ENCODE measurements at places on chromosomes 7 and 10.

DNA sequence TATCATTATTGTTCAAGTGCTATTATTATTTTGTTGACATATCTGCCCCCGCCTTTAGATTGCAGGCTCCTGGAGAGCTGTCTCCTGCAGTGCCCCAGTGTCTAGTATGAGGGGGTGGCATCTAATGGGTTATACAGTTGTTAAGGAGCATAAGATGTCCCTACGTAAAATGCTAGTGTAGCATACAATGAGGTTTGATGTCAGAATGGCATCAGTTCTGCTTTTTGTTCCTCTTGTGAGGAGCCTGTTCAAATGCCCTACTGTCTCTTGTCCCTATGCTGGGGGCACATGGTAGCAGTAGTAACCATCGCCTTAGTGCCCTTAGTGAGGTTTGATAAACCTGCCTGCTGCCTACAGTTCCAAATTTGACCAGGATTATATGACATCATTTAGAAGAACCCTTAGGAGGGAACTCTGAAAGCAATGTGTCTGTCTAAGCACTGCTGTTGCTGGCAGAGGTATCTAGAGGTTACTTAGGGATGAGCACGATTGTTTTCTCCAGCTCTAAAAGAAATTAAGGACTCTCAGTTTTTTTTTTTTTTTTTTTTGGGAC is 9.7 kb downstream of the CREM start:
- no peak for DNase-seq

DNA sequence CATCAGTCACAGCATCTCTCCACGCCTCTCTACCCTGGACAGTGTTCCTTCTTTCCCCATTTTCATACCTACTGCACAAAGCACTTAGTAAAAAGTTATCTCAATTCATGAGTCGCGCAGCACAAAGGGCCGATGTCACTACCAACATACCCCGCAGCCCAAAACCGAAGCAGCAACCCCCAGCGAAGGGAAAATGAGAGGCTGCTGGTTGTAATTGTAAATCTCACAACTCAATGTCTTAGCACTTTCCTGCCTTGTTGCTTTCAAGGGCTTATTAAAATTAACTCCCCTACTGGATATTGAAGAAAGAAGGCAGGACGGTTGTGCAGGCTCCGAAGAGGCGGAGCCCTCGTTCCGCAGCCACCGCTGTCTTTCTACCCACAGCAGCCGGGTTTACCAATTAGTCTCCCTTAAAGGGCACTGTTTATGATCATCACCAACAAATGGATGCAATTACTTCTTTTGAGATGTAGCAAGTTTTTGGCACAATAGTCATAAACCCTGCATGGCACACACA is 6.5 kb downstream of the DIP2C start:
- no peak for DNase-seq

DNA sequence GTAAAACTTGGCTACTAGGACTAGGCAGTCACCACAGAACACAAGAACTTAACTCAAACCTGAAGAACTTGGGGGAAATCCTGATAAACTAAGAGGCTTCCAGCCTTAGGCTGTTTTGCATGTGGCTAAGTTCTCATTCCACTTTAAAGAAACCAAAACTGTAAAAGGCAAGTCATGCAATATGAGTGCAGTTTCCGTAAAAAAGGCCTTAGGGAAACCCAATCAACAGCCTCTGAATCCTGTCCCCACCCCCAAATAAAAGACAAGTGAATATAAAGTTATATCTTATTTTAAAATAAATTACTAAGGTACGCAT is 95.1 kb downstream of the USP6NL start:
- DNase-seq, result no peak

DNA sequence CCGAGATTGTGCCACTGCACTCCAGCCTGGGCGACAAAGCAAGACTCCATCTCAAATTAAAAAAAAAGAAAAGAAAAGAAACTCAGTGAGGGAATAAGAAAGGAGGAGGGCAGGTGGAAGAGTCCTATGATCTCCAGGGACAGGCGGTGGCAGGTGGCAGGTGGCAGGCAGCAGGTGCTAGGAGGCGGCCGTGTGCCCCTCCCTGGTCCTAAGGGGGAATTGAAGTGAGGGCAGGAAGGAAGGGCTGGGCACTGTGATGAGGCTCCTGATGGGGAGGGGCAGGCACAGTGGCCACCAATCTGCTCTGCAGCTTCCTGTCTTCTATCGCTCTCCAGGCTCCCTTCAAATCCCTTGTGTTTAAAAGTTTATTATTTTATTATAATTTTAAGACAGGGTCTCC is 41.2 kb upstream of the UBE3C start:
- DNase-seq, result no peak

DNA sequence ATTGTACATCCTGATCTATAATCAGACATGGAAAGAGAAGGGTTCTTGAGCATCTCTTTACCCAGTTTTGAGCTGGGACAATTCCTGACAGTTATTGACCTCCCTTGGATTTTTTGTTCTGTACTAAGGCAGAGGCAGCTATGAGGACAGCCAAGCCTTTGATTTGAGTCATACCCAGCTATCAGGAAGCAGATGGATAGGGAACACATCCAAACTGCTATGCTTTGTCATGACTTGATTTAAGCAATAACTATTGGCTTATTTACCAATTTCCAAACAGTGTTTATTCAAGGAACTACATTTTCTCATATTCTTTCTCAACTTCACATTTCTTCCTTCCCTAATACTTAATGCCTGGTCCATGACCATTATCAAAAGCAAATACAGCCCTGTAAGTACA is 396.4 kb upstream of the STEAP1 start:
- DNase-seq, result no peak

DNA sequence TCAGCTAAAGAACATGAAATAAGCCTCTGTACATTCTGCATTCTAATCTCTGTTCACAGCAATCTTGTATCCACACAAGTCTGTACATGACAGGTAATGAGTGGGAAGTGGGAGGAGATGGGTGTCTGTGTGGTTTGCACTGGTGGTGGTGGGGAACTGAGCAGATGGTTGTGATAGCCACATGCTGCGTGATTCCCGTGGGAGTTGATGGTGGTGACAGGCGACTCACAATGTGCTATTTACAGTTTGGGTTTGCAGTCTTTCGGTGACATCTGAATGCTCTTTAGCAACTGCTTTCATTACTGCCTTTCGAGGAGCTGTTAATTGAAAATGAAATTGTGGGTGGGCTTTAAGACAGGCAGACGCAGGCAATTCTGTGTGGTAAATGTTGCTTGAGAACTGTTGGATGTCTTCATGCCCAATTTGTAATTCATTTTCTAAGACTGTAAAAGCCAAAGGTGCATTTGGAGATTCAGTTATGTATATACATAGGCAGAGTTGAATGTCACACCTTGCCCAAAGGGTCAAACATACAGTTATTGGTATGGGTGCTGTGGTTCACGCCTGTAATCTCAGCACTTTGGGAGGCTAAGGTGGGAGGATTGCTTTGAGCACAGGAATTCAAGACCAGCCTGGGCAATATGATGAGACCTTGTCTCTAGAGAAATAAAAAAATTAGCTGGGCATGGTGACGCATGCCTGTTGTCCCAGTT is 308.2 kb downstream of the AUTS2 start:
- DNase-seq, result peak; percentile 14

DNA sequence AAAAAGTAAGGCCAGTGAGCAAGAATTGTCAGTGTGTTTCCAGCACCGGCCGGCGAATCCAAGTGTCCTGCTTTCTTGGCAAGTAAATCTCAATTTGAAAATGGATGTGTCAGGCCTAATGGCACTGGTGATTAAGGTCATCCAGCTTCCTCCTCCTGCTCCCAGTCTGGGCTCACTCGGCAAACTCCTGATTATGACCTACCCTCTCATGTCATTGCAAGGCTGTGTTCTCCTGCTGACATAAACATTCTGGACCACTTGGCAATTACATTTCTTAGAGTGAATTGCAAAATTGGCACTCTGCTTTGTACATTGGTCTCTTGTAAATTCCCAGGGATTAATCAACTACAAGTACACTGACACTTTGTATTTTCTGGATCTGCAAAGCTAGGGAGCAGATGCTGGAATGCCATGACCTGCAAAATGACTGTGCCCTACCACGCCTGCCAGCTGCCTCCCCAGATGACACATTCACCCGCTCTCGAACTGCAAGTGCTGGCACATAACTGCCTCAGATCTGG is 473.8 kb downstream of the KIF20B start:
- no peak for DNase-seq

DNA sequence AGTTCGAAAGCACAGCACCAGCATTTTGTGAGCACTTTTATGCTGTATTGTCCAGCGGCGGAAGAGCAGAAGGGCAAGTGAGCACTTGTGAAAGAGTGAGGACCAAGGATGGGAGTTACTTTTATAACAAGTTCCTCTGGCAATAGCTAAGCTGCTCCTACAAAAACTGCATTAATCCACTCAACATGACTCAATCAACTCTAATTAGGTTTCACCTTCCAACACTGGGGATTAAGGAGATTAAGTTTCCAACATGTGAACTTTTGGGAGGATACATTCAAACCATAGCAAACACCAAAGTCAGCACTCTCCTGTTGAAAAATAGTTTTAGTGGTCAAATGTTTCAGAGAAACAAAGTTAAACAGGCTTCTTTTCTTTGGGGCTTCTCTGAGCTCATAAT is 844.5 kb downstream of the REEP3 start:
- no peak for DNase-seq
